Urinary bladder (tissue), 4 donors: ENCODE measurements at places on chromosomes 5 and 9. TPM values are rescaled to one million over a fixed set of nuclear protein-coding genes. Genes with fewer than 3 reads are reported as not detected.

DNA sequence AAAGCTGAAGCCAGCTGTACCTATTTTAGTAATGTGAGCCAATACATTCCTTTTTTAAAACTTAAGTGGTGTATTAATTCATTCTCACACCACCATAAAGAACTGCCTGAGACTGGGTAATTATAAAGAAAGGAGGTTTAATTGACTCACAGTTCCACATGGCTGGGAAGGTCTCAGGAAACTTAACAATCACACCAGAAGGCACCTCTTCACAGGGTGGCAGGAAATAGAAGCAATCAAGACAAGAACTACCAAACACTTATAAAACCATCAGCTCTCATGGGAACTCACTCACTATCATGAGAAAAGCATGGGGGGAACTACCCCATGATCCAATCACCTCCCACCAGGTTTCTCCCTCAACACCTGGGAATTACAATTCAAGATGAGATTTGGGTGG, 21.0 kb downstream of the ESM1 start:
- DNase-seq = no peak

DNA sequence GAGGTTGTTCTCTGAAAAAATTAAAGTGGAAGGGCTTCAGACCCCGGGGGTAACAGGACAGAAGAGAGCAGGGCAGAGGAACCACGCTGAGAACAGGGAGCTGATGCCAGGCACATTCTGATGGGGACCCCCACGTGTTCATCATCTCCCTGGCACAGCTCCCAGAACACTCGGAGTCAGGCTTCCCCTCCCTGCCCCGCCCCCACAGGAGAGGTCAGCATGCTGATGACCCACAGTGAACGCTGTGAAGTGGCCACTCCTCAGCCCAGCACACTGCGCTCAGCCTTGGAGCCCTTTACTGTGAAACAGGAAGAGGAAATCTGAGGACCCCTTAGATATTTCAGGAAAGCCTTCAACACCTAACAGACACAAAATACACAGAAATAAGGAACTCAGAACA, 16.4 kb downstream of the RETREG1 start:
- DNase-seq = no peak

DNA sequence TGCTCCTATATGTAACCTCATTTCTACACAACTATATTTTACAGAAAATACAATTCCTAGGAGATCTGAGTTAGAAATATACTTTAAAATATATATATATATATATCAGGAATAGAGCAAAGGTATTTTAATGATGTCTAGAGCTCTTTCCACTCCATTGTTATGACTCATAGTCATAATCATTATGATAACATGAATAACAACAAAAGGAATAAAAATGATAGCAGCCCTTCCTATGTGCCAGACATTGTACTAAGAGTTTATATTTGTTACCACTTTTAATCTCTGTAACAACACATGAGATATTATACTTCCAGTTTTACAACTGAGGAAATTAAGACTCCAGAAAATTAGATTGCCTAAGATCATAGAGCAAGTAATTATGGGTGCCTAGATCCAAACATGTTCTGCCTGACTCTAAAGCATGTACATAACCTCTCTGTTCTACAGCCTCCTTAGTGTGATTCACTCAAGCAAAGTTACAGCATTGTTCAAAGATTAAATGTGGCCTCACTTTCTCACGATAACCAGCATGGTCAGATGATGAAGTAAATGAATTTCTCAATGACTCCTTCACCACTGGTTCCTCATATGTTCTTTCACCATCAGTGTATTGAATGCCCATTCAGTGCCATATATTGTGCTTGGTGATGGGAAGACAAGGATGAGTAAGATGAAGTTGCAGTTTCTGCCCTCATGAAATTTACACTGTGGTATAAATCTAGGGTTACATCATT, 452.1 kb downstream of the EFNA5 start:
- no peak for DNase-seq

DNA sequence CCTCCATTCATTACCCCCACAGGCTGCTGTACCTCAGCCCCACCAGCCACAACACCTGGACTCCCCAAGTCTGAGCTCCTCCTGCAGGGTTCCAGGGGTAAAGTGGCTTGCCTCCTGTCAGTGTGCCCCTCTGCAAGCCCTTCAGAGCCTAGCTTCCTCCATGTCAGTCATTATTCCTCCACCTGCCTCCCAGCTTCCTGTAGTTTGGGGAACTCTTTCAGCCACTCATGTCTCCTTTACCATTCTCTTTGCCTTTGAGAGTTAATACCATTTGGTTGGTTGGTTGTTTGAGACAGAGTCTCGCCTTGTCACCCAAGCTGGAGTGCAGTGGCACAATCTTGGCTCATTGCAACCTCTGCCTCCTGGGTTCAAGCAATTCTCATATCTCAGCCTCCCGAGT, 36.2 kb downstream of the IRF1 start:
- no peak for DNase-seq

The OXCT1 gene
- 23.7 TPM for polyA plus RNA-seq

The ZSWIM6 gene
- polyA plus RNA-seq = 6.0 TPM

The ZNF483 gene
- 0.94 TPM for polyA plus RNA-seq
